ENCODE measurements at places on chromosomes 2 and 18.

GRCh38 chr2:101521487-101521886 is 46.6 kb upstream of the RFX8 start:
- DNase-seq = no peak

- no peak for DNase-seq
These were observed 65.2 kb downstream of the SLC66A3 start for GRCh38 chr2:11220445-11220844.

DNA sequence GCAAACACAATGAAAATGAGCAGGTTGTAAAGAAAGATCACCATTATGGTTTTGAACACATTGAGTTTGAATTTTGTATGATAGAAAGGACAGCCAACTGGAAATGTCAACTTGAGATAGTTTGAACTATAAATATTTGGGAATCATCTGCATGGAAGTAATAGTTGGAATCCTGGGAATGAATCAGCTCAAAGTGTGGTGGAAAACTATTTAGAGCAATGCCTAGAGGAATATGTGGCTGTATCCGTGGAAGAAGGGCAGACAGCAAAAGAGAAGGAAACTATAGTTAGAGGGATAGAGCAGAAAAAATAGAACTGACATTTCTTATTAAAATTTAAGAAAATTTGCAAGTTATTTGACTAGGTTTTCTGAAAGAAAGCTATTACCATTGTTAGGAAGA is 112.5 kb upstream of the OTX1 start:
- no peak for DNase-seq

GRCh38 chr2:208300847-208301618 is 35.0 kb downstream of the PIKFYVE start:
- DNase-seq = no peak

GRCh38 chr2:85698184-85698879 is 4.2 kb downstream of the GNLY start:
- DNase-seq = no peak
